ENCODE measurements at places on chromosomes 2 and 18. TPM values are rescaled to one million over a fixed set of nuclear protein-coding genes. Genes with fewer than 3 reads are reported as not detected.

The KCNS3 gene
- not detected for total RNA-seq

The MCM6 gene
- 103 TPM for total RNA-seq

The MTLN gene
- 44.4 TPM for total RNA-seq

The SP140 gene
- total RNA-seq, result 111 TPM

The OXER1 gene
- 0.49 TPM for total RNA-seq

The NAPG gene
- 37.1 TPM for total RNA-seq

The ZNF396 gene
- 0.54 TPM for total RNA-seq

The ANKRD30BL gene
- total RNA-seq, result not detected

The CAPN14 gene
- total RNA-seq, result 0.68 TPM

The IL36A gene
- total RNA-seq, result 0.32 TPM

The IL37 gene
- 0.39 TPM for total RNA-seq

The TXNDC2 gene
- total RNA-seq, result not detected

The ST8SIA3 gene
- total RNA-seq, result not detected

The CYTIP gene
- total RNA-seq, result 484 TPM

The REG3G gene
- not detected for total RNA-seq

The DQX1 gene
- total RNA-seq, result 0.56 TPM
